Caco-2 (cell line): ENCODE measurements at places on chromosomes 1 and 21. TPM values are rescaled to one million over a fixed set of nuclear protein-coding genes. Genes with fewer than 3 reads are reported as not detected.

Gene ZFYVE9
- 18.0 and 18.4 TPM in 2 replicates for total RNA-seq

Gene PCBP3
- total RNA-seq: 0.75 TPM in 1 of 2 replicates, not detected in the other

Gene OLFML3
- 29.1 and 36.5 TPM in 2 replicates for total RNA-seq

Gene TBX19
- 2.8 and 3.3 TPM in 2 replicates for total RNA-seq

DNA sequence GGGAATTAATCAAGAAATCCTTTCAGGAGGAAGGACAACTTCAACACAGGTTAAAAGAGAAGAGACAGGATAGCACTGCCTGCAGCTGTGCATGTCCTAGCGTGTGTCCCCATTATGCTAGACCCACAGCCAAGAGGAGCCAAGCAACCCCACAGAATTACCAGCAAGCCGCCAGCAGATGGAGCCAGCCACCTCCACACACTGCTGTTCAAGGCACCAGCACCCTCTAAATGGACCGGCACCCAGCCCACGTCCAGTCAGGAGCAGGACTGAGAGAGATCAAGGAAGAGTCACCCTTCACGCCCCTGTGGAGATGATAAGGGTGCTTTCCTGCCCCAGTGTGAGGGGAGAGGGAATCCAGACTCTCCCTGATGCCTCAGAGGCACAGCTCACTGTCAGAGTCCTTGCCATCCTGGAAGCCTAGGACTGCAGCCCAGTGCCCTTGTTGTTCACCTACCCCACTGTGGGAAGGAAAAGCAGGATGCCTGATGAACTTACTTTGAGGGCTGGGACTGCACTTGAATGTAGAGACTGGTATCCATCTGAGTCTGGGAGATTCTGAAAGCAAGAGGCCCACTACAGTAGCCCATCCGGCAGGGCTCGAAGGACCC lies 37.1 kb upstream of the CTTNBP2NL start:
- DNase-seq: peak; percentile 54
- no peak overlapping the region for H3K27ac ChIP-seq
- no peak overlapping the region for H3K4me3 ChIP-seq
- no peaks in the 10 kb centered on the region for H3K36me3 ChIP-seq
- H3K27me3 ChIP-seq: no peaks in the 10 kb centered on the region
- 0 out of 2 replicates have a peak, but pooled peaks cover 3% of the 10 kb centered on the region for H3K4me1 ChIP-seq

DNA sequence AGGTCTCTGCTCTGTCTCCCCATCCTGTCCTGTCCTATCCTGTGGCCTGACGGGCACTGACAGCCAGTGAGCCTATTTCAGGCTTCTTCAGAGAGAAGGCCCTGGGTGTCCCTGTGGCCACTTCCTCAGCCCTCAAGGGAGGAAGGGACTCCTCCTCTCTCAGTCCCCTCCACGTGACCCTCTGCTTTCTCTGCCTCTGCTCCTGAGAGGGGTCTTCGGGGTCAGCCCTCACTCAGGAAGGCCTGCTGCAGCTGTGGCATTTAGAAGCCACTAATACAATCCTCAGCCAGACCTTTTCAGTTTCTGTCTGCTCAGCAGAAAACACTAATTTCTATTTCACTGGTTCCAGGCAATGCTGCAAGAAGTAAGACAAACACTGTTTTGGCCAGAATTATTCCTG lies 43.6 kb upstream of the ETV3 start:
- H3K4me1 ChIP-seq: no peaks in the 10 kb centered on the region
- H3K27ac ChIP-seq: no peak overlapping the region

DNA sequence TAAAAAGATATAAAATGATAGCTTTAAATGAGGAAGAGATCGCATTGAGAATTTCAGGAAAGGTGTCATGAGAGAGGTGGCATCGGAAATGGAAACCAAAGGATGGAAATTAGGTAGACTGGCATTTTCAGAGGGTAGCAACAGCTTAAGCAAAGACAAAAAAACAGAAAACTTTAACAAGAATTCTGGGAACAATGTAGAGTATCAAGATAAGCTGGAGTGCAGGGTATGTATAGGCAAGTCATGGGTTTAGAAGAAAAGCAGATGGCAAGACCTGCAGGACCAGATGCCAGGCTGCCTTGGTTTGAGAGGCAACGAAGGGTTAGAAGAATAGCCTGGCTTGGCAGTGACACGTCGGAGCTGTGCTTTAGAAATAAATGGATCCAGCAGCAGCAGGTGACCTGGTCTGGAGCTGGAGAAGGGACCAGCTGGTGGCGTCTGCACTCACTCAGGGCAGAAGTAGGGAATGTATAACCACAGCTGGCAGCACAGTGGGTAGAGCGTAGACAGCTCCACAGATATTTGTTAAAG lies 149.4 kb upstream of the TIAM1 start:
- no peak overlapping the region for H3K27ac ChIP-seq
- H3K4me3 ChIP-seq: no peak overlapping the region
- no peak for DNase-seq
- no peaks in the 10 kb centered on the region for H3K36me3 ChIP-seq

DNA sequence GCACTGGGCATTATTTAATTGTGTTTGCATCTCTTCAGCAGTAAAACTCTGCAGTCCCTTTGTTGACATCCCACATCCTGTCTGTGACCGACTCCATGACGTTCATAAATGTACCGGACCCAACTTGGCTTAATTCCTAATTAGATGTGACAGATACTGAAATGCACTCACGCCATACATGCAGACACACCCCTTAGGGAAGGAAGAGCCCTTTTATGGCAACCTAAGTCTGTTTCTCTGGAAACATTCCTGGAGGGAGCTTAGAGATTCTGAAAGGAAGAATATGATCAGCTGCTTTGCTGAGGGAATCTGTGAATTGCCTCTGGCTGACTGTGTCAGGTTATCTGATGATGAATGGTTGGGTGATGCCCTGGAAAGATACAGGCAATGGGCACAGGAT lies 33.4 kb downstream of the ADAMTS5 start:
- H3K27me3 ChIP-seq: no peaks in the 10 kb centered on the region
- H3K4me1 ChIP-seq: no peaks in the 10 kb centered on the region
- DNase-seq: no peak
- H3K4me3 ChIP-seq: no peak overlapping the region

DNA sequence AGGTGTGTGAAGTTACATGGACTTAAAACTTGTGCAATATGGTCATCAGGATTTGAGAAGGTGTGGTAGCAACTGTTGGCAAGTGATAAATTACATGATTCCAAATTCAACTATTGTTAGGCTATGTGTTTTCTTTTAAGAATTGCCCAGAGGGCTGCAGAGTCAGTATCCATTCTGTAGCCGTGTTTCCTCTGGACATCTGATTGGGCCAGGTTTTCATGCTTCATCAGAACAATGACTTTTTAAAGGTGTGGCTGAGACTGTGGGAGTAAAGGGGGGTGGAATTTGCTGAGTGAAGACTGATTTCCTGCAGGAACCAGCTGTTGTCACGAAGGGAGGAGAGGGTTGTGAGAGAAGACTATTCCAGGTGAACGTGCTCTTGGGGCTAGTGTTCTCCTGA lies 1.7 kb upstream of the HRNR start:
- no peaks in the 10 kb centered on the region for H3K4me1 ChIP-seq
- no peaks in the 10 kb centered on the region for H3K36me3 ChIP-seq
- no peaks in the 10 kb centered on the region for H3K27me3 ChIP-seq
- no peak overlapping the region for H3K27ac ChIP-seq

DNA sequence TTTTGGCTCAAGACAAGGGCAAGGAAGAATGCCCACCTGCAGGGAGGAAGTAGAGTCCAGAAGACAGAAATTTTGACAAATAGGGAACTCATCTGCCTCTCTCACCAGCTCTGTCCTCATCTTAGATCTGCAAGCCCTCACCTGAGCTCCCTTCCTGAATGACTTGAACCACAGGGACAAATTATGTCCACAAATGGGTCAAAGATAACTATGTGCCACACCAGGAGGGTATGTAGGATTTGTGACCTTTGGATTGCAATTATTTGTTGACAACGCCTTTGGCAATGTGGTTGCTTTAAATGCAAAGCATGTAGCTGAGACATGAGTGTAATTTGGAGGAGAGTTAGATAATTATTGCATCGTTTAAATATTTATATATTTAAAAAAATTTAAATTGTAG lies 79.5 kb downstream of the GRIK1 start:
- H3K4me3 ChIP-seq: no peak overlapping the region
- no peaks in the 10 kb centered on the region for H3K27me3 ChIP-seq
- H3K36me3 ChIP-seq: no peaks in the 10 kb centered on the region
- no peak overlapping the region for H3K27ac ChIP-seq
- no peak for DNase-seq

GRCh38 chr21:37700641-37701202 lies 215.5 kb downstream of the KCNJ6 start:
- H3K4me3 ChIP-seq: no peak overlapping the region
- DNase-seq: peak; percentile 71
- H3K27me3 ChIP-seq: no peaks in the 10 kb centered on the region
- no peak overlapping the region for H3K27ac ChIP-seq
- H3K4me1 ChIP-seq: peaks cover 7% of the 10 kb centered on the region
- no peaks in the 10 kb centered on the region for H3K36me3 ChIP-seq

DNA sequence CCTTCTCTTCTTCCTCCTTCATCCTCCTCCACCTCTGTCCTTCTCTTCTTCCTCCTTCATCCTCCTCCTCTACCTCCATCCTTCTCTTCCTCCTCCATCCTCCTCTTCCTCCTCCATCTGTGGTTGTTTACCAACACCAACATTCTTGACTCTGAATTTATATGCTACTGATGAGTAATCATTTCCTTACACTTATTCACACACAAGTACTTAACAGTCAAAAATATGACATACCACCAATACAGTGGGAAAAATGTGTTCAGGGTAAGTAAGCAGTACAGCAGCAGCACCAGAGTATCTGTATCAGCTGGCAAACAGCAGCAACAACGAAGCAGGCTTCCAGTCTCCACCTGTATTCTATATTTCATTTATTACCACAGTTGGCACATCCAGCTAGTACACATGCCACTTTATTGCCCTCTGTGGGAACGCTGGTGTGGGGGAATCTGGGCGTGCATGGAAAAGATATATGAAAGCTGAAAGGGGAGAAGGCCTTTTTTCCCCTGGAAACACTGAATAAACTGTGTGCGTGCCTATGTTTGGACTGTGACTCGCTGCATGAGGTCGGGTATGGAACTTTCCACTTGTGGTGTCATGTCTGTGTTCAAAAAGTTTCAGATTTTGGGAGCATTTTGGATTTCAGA lies 16.0 kb downstream of the ADSS2 start:
- DNase-seq: no peak
- peak overlapping the region; percentile 37 for H3K27ac ChIP-seq
- H3K4me3 ChIP-seq: no peak overlapping the region
- no peaks in the 10 kb centered on the region for H3K27me3 ChIP-seq

GRCh38 chr1:241600496-241600901 lies 39.7 kb downstream of the CHML start:
- H3K36me3 ChIP-seq: no peaks in the 10 kb centered on the region
- no peaks in the 10 kb centered on the region for H3K27me3 ChIP-seq
- no peak for DNase-seq

DNA sequence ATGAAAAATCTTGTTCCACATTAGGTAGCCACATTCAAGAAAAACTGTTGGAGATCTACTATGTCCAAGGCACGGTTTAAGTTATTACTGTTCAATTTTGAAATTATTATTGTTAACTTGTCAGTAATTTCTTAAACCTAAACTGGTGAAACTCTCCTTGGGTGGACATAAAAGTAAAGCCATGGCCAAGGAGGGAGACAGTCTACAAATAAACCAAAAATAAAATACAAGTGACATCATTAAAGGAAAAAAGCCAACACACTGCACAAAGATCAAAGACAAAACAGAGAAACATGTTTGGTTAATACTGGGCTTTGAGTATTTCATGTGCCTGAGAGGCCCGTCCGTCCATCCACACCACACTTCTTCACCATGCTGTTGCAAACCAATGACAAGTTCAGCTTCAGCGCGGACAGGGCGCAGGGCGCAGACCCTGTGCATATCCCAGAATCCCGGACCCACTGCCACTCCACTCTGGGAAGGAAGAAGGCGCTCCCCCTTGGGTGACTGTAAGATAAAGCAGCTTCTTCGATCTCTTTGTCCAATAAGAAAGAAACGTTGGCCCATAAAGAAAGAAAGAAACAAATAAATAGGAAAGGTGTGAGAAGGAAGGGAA lies 918 bp upstream of the RASAL2 start:
- no peaks in the 10 kb centered on the region for H3K36me3 ChIP-seq
- H3K4me1 ChIP-seq: peaks cover 31% of the 10 kb centered on the region
- peak; percentile 62 for DNase-seq
- H3K27ac ChIP-seq: peak overlapping the region; percentile 92
- H3K4me3 ChIP-seq: peak overlapping the region; percentile 55
